Posterior cingulate gyrus (tissue), 11 donors: ENCODE measurements at places on chromosomes 5 and 9.

DNA sequence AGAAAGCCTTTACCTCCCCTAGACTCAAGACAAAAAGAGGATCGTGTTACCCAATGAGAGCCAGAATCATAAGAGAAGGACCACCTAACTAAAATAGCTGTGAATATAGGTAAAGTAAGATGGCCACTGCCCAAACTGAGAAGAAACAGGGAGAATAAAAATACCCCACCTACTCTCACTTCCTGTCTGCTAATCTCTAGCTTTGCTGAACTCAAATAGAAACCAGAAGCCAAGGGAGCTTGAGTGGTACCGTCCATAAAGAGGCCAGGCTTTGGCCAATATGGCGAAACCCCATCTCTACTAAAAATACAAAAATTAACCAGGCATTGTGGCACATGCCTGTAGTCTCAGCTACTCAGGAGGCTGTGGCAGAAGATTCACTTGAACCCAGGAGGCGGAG lies 123.0 kb upstream of the FST start:
- no peak for DNase-seq

DNA sequence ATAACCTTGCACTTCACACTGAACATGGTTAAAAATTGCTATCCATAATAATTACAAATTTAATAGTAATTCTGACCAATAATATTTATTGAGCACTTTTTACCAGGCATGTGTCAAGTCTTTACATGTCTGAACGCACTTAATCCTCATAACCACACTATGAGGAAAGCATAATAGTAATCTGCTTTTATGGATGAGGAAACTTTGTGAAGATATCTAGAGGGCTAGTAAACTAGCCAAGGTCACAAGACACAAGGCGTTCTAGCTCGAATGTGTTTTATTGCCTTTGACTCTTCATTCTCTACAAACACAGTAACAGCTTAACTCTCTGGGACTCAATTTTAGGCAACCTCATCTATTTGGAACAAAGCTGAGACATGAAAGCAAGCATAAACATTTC lies 205.1 kb downstream of the ARHGEF28 start:
- no peak for DNase-seq

DNA sequence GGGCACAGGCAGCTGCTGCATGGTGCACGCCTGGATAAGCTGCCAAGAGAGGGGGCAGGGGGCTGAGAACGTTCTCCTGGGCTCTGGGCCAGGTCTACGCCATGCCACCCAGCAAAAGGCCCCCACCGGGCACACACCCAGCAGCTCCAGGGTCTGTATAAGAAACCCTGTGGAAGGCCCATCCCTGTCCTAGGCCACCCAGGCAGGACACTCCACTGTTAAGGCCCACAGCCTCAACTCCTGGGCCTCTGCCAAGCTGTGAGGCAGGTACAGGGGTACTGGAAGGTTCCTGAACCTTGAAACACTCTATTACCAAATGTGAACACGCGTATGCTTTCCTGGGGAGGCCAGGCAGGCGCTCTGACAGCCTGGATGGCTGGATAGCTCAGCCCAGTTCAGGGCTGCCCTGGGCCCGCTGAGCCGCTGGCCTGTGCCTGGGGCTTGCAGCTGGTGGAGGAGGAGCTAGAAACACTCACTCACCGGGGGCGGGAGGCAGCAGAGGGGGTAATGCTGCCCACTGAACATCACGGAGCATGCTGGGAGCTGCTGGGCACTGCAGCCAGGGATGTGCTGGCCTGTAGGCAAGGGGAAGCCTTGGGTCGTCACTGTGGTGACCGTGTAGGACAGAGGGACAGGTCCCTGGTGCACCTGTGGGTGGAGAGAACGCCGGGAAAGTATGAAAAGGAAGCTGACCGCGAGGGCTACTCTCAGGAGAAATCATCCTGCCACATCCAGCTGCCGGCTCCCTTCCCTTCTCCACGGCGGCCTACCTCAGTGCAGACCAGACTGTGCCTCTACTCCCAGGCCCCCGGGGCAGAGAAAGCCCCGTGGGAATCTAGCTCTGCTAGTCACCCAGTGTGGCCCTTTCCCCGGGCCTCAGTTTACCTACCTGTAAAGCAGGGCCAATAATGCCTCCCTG lies 6.0 kb downstream of the RNF44 start:
- peak; percentile 87 for DNase-seq

- no peak for DNase-seq
Observed at GRCh38 chr9:75814667-75815066, 75.8 kb upstream of the PCSK5 start.

GRCh38 chr5:31898036-31898632 lies 259.2 kb downstream of the PDZD2 start:
- peak; percentile 33 for DNase-seq

- peak; percentile 77 for DNase-seq
Observed at GRCh38 chr5:91381774-91382359, 1.2 kb downstream of the ARRDC3 start.

DNA sequence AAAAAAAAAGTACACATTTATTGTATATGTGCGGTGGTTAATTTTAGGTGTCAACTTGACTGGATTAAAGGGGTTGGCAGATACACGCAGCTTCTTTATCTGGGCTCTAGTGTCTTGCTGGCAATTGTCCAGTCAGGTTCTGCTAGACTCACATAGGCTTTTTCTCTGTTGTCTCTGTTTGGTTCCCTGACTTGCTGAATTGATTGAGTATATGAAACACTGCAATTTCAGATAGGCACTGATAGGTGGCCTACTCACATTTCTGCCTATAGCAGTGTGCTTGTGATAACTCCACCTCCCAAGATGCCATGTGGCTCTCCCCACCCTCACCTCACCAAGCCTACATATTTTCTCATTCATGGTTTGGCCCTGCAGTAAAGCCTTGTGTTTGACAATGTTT lies 52.5 kb downstream of the AOPEP start:
- no peak for DNase-seq

DNA sequence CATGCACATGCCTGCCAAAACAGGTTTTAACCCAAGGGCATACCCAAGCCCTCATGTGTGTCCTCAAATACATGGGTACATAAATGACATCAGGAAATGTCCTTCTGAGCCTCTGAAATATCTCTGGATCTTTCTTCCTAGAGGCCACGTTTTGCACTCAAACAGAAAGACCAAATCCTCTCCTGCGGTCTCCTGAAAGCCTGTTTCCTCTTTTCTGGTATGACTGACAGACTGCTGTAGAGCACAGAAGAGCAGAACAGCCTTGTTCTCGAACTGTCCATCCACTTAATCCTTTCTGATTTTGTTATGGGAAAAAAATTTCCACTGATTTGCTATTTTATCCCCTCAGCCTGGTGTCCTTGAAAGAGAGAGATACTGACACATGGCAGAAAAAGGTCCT lies 107.2 kb downstream of the ASTN2 start:
- no peak for DNase-seq

- no peak for DNase-seq
Observed at GRCh38 chr5:17482790-17483189, 15.2 kb upstream of the TAF11L2 start.

DNA sequence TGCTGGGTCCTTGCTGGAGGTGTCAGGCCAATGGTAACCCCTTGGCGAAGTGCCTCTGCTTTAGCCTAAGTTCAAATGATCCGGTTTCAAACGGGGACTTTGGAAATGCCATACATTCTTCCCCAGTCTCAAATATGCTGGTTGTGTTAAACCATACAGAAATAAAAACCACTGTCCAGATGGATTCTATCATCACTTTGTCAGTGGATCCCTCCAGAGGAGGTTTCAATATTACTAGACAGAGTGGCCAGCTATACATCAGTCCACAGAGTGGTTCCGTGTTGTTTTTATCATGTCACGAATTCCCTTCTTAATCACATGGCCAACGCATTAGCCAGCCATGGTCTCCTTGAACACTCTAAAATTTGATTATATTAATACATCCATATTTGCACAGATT lies 7.3 kb upstream of the RANBP17 start:
- DNase-seq, result no peak

- no peak for DNase-seq
Observed at GRCh38 chr9:99050292-99050911, 54.5 kb upstream of the TGFBR1 start.

DNA sequence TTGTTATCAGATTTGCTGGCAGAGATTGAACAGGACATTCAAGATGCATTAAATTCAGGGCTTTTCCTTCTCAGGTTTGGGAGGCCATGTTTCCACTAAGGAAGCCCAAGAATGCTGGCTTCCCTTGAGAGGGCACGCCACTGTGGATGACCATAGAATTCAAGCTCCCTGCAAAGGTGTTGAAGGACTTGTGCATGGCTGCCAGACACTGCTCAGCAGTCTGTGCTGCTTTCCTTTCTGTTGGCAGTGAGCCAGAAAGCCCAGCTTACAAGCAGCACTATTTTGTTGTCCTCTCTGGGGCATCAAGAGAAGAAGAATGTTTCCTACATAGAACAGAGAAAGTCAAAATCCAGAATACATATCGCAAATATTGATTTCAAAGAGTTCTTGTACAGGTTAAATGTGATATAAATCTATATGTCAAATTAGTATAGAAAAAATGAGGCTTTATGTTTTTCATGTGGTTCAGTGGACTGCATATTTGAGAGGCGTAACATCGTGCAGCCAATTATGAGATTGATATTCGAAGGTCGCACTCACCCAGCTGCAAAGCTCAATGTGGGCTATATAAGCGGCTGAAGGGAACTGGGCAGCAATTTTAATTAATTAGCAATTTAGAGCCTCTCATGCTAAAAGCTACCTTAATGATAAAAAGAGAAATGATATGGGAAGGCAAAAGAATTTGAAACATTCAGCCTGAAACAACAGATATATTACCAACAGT lies 103.1 kb upstream of the ISL1 start:
- no peak for DNase-seq

- DNase-seq, result no peak
Observed at GRCh38 chr9:121952611-121953010, 140.5 kb downstream of the TTLL11 start.

DNA sequence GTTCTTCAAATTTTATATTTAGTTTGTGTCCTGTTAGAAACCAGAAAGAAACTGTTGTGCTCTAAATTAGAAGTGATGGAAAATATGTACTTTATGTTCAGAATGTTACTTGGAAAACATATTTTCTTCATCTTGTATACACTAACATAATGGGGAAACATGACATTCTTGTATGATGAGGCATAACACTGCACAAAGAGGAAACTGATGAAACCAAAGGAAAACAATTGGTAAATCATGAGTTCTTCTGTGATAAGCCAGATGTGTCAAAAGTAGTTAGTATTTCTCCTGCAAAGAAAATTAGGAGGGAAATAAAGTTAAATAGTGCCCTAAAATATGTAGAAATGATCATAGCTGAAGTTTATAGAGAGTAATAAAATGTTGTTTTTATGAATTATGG lies 111.1 kb upstream of the FBN2 start:
- no peak for DNase-seq

- DNase-seq, result no peak
Observed at GRCh38 chr9:68532131-68532530, 8.6 kb downstream of the TMEM252 start.

DNA sequence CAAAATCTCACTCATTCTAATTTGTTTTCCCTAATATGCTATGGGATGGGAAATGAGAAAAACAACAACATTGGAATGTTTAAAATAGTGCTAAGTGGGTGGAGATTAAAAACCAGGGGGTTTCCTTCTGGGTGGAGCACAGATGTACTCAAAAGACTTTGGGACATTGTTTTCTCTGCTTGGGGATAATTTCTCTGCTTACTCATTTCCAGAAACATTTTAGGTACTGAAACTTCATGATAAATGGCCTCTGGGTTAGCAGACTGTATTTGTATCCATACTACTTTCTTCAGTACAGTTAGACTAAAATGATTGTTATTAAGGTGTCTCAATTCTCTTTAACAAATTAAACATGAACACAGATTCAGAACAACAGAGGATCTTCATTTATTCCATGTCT lies 17.4 kb downstream of the ELOVL7 start:
- no peak for DNase-seq

DNA sequence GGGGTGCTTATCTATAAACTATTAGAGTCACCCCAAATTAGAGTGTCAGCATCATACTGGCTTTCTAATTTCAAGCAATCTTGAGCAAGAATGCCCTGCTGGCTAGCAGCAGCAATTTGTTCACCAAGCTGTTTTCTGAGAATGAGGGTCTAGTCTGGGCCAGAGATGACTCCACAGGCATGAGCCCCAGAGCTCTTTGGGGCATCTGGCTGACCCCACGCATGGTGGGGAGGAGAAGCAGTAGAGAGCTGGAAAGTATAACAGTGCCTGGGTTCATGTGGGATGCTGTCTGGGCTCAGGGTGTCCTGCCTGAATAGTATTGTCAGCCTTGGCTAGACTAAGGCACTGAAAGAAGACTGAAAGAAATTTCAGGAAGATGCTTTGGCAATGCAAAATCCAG lies 64.9 kb downstream of the C6 start:
- DNase-seq, result no peak

DNA sequence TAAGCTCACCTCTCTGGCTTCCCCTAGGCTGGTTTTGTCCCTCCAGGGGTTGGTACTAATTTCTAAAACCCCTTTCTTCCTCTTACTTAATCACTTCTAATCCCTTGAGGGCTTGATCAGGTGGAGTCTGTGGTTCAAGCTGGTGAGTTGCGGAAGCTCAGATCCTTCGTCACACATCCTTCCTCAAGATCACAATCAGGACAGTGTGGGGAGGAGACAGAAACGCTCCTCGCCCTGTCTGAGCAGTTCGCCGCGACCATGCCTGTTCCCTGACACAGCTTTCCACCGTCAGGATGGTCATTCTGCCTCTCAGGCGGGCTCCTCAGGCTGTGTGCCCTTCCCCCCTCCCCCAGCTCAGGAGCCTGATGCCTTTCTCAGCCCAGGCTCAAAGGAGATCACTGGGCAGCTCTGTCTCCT lies 24.3 kb downstream of the CPLX2 start:
- no peak for DNase-seq

- DNase-seq, result no peak
Observed at GRCh38 chr9:92132501-92132900, 17.3 kb upstream of the SPTLC1 start.

GRCh38 chr5:178318893-178319292 lies 86.3 kb upstream of the PHYKPL start:
- no peak for DNase-seq

DNA sequence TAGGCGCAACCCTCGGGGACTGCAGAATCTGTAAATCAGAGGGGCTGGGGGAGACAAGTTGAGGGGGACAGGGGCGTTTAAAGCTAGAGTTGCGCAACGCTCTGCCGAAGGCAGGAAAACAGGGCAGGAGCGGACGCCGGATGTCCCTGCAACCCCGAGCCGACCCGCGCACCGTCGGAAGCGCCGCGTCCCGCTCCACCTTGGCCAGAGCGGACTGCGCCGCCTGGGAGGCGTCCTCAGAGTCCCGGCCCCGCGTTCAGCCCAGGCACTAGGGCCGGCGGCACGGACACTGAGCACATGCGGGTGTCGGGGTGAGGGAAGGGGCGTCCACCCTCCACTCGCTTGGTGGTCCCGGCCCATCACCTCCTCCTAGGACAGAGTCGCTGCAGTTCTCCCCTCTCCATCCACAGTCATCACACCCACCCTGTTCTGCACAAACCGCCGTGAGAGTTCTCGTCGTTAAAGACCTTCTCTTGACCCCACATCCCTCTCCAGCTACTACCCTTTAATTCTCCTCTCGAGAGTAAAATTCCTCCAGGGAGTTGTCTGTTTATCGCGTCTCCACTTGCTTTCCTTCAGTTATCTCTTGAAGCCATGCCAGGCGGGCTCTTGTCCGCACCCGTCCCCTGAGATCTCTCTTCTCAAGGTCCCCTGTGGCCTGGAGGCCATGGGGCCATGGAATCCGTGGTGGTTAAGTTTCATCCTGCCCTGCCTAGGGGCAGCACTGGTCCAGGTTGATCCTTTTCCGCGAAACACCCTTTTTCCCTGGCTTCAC lies 796 bp upstream of the PDLIM7 start:
- DNase-seq, result no peak
